Activated T-helper 1 cell treated with anti-CD3 and anti-CD28 coated beads, Interleukin-2, amount 50 U/mL, for 16 hours (primary cell): ENCODE measurements at places on chromosomes 7 and 10.

DNA sequence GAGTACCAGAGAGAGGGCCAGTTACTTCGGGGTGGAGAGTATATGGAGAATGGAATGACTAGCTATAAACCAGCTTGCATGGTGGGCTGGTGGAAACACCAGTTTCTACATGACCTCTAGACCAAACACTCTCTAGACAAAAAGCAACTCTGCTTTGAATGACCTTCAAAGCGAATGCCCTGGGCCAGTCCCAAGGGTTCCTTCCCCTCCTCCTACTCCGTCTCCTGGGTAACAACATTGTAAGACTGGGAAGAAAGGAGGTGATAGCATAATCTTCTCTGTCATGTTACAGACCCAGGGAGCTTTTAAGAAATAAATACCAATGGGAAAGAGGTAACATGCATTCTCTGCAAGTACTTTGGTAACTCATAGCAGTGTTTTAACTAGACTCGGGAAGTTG lies 7.4 kb downstream of the HK1 start:
- no peak for DNase-seq

DNA sequence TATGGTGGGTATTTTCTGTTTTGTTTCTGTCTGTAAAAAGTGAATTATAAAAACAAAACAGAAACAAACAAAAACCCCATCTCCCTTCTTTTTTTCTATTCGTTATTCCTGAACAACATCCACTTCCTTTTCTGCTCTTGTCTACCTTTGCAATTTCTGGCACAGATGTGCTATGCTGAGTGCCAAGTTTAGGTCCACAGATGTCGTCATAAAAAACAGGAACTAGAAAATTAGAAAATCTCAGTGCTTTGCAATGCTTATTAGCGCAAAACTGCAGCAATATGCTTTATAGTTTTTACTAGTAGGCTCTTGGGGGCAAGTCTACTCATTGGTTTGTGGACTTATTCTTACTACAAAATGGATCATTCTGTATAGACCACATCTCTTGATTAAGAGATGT lies 94.2 kb upstream of the PRKCQ start:
- no peak for DNase-seq

- DNase-seq = no peak
Measured at GRCh38 chr7:69836702-69837101, 238.4 kb downstream of the AUTS2 start.

DNA sequence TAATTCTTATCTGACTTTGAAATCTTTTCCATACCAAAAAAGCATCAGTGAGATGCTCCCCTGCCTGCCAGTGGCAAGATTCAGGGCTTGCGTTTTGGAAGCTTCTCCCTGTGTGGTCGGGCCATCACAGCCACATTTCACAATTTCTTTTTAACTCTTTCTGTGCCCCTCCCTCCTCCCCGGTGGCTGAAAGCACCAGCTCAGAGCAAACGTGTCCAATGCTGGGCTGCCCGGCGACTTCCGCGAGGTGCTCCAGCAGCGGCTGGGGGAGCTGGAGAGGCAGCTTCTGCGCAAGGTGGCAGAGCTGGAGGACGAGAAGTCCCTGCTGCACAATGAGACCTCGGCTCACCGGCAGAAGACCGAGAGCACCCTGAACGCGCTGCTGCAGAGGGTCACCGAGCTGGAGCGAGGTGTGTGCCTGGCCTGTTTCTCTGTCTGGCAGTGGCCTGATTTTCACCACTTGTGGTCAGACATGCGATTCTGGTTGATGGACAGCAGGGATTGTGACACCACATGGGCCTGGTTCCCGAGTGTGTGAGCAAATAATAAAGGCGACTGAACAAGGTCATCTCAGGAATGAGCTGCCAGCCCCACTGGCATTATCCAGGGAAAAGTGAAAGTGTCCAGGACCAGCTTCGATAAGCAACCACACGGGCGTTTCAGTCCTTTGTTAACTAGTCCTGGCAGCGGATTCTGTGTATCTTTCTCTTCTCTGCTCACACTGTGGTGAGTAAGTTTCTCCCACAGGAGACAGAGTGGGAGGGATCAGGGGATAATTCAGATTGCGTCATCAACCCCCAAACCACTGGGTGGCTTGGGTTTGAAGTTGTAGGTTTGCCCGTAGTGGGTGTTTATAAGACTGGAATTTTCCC lies 2.6 kb downstream of the NPTX2 start:
- no peak for DNase-seq

- no peak for DNase-seq
Measured at GRCh38 chr7:100874300-100874576, 665 bp upstream of the SRRT start.

GRCh38 chr7:146772601-146773000 lies 656.0 kb downstream of the CNTNAP2 start:
- DNase-seq = no peak
